ENCODE measurements at places on chromosomes 7 and 10.

DNA sequence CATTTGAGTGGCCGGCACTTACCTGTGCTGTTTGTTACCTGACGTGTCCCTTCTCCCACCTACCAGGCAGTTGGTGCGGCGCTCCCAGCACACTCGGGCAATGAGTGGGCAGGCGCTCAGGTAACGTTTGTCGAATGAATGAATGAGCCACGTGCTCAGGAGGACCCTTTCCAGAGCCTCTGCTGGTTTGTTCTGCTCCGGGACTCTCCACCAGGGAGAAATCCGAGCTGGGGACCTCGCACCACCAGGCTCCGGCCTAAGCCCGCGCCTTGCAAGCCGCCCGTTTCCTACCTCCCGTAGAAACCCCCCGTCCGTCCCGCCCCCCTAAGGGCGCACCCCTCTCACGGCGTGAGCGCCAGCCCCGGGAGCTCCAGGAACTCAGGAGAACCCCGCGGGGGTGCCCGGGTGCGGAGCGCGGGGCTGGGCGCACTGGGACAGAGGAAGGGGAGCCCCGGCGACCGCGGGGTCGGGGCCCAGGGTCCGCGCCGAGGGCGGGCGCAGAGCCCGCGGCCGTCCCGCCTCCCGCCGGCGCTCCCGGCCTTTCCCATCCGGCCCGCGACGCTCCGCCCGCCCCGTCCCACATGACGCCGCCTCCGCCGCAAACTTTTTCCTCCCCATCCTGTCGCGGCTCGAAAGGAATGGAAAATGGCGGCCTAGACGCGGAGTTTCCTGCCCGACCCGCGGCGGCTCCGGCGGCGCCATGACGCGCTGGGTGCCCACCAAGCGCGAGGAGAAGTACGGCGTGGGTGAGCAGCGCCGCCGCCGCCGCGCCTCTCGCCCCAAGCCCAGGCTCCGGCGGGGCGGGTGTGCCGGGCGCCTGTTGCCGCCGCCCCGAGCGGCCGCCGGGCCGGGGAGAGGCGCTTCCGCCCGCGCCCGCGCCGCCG is at the start of gene DOCK1:
DOCK1 (plus strand) TSS at position 611 of the 884 bp plus-strand sequence; CDS start at position 701, 90 bp downstream.
- no peak for DNase-seq

- DNase-seq: no peak
Measured at GRCh38 chr10:83372646-83373045, 766.7 kb upstream of the GHITM start.

- no peak for DNase-seq
Measured at GRCh38 chr10:77386365-77386764, 251.2 kb downstream of the KCNMA1 start.

GRCh38 chr10:132276706-132277105 is 31.0 kb downstream of the STK32C start:
- no peak for DNase-seq

DNA sequence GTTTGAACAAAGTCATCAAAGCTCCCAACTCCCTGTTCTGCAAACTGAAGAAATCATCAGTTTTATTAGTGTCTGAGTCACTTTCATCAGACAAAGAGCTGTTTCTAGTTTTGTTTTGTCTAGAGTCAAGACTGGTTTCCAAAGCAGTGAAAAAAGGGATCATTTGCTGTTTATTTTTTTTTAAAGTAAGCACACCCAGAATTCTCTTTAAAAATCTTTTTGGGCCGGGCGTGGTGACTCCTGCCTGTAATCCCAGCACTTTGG is 972.0 kb upstream of the CELF2 start:
- DNase-seq: no peak

- no peak for DNase-seq
Measured at GRCh38 chr7:17185690-17186070, 112.8 kb upstream of the AHR start.
